ENCODE measurements at places on chromosomes 4 and X.

DNA sequence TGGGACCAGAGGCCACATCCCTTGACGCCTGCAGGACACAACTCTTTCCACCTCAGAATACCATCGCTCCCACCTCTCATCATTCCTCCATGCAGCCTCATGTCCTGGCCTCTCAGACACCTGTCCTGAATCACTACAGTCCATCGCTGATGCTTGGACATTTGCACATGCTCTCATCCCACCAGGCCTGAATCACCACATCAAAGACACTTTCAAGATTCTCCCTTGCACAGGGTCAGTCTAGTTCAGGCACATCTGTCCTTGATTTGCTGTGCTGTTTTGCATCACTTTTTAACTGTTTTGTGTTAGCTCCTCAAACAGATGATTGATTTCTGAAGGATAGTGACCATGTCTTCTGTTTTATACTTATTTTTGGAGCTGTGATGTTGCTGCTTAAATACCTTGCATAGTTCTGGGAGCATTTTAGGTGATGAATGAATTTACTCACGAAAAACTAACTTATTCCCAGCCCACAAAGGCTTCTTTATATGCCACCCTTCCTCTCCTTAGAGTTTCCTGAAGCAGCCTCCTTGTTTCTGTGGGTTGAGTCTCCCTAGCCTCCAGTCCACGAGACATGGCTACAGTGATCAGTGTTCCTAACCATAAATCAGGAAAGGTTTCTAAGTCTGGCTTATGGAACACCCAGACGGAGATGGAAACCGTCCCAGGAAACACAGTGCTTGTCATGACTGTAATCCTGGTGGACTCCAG, 2.6 kb downstream of the FAM114A1 start:
- DNase-seq, result no peak

- DNase-seq, result no peak
These were observed 117.3 kb upstream of the PPP3CA start for GRCh38 chr4:101464596-101464995.

- DNase-seq, result peak; percentile 31
These were observed at the start of gene RAB9B for GRCh38 chrX:103831803-103832544. Gene RAB9B (minus strand): TSS chrX:103832257. CDS start chrX:103825784, 6,473 bp downstream.

- no peak for DNase-seq
These were observed 32.9 kb upstream of the EGFL6 start for GRCh38 chrX:13536551-13536950.

GRCh38 chr4:136699905-136700304, 832.4 kb downstream of the PCDH18 start:
- no peak for DNase-seq

GRCh38 chr4:136992032-136992431, 540.3 kb downstream of the PCDH18 start:
- DNase-seq, result no peak

DNA sequence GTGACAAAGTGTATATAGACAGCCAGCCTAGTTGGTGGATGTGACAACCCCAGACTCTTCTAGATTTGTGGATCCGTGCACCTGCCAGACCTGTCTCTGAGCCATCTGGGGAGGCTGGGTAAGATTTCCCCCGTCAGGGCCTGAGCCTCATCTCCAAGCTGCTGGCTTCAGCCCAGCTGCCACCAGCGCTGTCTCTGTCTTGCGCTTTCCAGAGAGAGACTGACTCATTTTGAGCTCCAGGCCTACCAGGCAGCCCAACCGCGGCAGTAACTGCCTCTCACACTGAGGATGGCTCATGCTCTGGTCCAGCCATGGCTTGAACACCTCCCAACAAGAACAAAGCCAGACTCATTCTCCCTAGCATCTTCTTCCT, 26.4 kb downstream of the NOP14 start:
- no peak for DNase-seq

DNA sequence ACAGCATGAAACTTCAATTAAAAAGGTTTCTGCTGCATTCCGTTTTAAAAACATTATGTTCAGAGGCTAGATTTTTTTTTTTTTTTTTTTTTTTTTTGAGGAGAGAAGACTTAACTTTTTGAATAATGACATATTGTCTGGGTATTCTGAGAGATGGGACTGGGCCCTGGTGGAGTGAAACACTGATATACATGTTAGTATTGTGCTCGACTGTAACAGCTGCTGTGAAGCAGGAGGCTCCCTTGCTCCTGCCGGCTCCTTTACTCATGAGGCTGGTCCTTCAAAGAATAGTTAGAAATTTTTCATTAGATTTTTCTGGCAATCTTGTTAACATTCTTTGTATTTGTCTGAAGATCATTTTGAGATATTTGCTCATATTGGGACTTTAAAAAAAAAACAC, 73.3 kb downstream of the TMEM131L start:
- no peak for DNase-seq

GRCh38 chr4:73066928-73067327, 2.6 kb downstream of the COX18 start:
- DNase-seq, result no peak

DNA sequence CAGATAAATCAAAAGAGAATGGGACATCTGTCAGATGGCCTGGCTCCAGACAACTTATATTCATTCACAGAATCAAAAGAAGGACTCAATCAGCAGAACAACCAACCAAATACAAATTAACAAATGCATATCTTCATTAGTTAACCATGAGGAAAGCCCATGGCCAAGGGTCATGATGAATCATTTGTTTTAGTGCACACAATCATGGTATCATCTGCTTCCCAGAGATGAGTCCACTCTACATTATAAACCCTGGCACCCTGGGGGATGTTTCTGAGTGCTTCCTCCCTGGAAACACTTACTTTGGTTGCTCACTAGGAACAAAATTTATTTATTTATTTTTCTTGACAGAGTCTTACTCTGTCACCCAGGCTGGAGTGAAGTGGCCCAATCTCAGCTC, 453.3 kb upstream of the HS3ST1 start:
- no peak for DNase-seq

- no peak for DNase-seq
These were observed 133.9 kb upstream of the ADAMTS3 start for GRCh38 chr4:72702948-72703347.

- DNase-seq, result no peak
These were observed 38.5 kb upstream of the POU3F4 start for GRCh38 chrX:83469551-83469950.

- DNase-seq, result no peak
These were observed 114.5 kb upstream of the RBPJ start for GRCh38 chr4:26206339-26206738.

DNA sequence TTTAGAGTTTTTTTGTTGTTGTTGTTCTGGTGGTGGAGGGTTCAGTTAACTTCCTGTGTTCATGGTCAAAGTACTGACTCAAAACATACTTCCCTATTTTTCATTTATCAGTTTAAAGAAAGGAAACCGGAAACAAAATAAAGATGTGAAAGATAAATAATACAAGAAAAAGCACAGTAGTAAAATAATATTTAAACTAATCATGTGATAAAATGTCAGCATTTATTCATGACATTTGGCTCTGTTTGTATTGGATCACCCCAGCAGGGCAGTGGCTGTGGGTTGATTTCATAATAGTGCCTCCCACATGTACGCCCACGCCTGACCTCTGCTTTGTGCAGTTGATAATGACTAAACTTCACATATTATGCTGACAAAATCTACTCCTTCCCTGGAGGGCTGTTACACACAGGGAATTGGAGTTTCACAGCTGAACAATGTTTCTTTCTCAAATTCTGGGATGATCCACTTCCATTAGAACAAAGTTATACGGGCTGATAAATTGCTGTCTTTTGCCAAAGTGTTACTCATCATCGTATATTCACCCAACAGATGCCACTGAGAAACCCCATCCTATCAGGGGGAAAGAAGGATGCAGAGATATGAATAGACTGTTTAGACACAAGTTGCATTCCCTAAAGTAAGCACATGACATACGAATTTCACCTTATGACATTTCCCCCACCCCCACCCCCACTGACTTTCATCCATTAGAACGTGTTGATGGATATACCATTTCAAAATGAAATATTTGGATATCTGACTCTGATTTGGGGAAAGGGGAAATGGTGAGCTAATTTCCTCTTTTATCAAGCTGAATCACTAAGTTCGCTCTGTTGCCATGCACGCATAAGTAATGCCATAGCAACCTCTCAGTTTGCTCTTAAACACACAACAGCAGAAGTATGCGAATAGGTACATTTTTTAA, 48.3 kb downstream of the AMELX start:
- no peak for DNase-seq

GRCh38 chr4:154720123-154720522, 23.7 kb upstream of the LRAT start:
- no peak for DNase-seq

DNA sequence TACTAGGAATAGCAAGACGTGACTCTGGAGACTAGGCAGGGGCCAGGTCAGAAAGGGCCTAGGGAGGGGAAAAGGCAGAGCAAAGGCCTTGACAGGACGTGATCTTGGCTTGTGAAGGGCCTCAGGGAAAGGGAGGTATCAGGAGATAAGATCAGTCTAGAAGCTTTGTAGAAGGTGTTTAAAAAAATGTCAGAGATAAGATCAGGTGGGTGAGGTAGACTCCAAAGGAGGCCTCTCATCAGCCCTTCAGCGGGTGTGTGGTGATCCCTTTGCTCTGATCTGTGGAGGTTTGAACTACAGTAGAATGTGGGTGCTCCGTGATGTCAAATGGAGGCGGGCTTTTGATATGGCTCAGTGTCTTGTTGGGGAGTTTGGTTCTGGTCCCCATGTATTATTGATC, 78.8 kb upstream of the PRPS1 start:
- no peak for DNase-seq

DNA sequence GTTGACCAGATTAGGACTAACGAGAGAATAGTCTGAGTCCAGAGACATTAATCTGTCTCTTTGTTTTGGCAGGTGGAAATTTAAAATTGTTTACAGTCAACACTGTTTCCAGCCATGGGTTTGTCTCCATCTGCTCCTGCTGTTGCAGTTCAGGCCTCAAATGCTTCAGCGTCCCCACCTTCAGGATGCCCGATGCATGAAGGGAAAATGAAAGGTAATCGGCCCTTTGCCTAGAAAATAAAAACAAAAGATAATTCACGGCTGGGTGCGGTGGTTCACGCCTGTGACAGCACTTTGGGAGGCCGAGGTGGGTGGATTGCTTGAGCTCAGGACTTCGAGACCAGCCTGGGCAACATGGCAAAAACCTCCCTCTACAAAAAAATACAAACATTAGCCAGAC, 815 bp downstream of the HCCS start:
- DNase-seq, result no peak

GRCh38 chr4:121765971-121766538, 1.1 kb upstream of the SMIM43 start:
- DNase-seq, result no peak

GRCh38 chr4:23818097-23818885, 71.6 kb downstream of the PPARGC1A start:
- DNase-seq, result peak; percentile 80

DNA sequence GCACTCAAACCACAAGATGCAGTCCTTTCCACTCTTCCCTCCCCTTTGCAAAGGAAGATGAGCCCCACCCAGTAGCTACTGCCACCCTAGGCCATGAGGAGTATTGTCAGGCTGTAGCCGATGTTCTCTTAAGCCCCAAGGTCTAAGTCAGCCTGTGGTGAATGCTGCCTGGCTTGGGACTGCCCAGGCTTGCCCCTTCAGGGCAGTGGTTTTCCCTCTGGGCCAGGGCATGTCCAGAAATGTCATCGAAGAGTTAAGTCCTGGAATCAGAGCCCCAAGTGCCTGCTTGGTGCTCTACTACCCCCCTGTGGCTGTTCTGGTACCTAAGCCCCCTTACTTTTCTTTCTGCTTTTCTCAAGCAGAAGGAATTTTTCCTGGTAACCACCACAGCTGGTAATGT, 11.8 kb upstream of the PGK1 start:
- DNase-seq, result no peak

DNA sequence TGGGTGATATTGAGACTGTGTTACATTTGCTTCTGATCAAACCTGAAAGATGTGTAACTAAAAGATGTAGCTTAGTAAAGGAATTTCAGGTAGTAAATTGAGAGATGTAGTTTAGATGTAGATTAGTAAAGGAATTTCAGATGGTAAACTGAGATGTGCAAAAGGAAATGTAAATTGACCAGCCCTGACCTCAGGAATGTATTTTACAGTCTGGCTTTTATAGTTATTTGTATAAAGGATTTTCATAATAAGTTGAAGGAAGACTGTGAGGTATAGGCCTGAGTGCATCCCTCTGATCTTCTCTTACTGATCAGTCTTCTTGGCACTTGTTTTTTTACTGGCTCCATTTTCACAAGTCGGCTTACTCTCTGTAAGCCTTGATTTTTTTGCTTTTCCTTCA, 3.2 kb downstream of the KLHL2 start:
- DNase-seq, result no peak

- no peak for DNase-seq
These were observed 158.6 kb downstream of the TRIML1 start for GRCh38 chr4:188297873-188298272.

- DNase-seq, result peak; percentile 9
These were observed 239.6 kb downstream of the GRXCR1 start for GRCh38 chr4:43132010-43132582.

- no peak for DNase-seq
These were observed 14.0 kb downstream of the BBS12 start for GRCh38 chr4:122746485-122746965.

DNA sequence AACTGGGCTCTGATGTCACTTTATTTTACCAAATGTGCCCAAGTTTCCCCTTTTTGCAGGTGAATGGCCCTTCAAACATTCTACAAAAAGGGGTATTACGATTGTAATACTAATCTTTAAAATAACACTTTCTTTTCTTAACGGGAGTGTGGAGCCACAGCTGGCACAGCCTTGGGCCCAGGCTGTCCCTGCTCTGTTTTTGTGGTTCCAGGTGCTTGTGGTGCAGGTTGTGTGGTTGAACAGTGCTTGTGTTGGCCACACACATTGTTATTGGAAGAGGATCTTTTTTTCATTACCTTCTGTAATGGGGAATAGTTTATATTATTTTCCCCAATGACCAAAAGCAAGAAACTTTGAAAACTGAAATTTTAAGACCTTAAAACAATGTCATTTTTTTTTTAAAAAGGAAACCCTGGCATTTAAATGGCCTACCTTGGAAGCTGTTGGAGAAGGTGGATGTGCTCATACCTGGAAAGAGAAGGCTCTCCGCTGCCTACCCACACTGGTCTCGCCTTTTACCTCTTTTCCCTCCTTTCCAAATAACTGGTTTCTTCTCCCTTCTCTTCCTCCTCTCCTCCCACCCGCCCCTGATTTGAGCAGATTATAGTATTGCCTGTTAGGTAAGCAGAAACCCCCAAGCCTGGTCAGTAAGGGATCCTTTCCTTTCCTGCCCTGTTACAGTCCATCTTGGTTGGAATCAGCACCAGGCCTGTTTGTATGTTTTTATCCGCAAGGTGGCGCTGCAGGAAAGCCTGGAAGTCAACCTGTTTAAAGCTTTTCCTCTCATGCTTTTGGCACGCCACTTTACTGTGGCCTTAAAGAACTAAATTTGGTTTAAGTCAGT, 28.6 kb downstream of the HADH start:
- DNase-seq, result peak; percentile 45

Data from NCI-H1930 (cell line).